ENCODE measurements at places on chromosomes 6 and 20.

- H3K4me3 ChIP-seq, result no peak overlapping the region
- H3K27me3 ChIP-seq, result no peaks in the 10 kb centered on the region
- peaks cover 48% of the 10 kb centered on the region for H3K4me1 ChIP-seq
- DNase-seq, result peak; percentile 58
- no peaks in the 10 kb centered on the region for H3K36me3 ChIP-seq
These were observed 341.6 kb downstream of the NRN1 start for GRCh38 chr6:5665173-5665572.

DNA sequence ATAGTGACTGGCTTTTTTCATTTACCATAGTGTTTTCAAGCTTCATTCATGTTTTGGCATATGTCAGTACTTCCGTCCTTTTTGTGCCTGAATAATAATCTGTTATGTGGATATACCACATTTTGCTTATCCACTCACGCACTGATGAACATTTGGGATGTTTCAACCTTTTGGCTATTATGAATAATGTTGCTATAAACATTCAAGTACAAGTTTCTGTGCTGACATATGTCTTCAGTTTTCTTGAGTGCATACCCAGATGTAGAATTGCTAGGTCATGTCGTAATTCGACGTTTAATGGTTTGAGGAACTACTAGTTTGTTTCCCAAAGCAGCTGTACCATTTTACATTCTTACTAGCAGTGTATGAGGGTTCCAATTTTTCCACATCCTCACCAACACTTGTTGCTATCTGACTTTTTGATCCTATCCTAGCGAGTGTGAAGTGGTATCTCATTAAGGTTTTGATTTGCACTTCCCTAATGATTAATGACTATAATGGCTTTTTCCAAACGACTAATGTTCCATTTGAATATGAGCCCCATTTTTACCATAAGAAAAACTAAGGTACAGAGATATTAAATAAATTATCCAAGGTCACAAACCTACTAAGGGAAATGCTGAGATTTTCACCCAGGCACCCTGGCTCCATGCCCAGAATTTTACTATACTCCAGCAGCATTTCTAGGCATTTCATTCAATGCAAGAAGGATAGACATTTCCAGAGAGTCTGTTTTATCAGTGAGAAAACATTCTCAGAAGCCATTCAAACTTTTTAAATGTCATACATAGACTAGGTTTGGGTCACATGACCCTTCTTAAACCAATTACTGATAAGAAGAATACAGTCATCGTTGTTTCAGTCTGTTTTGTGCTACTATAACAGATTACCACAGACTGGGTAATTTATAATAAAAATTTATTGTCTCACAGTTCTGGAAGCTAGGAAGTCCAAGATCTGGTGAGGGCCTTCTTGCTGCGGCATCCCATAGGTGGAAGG, 71.1 kb upstream of the RUNX2 start:
- no peak for DNase-seq
- no peaks in the 10 kb centered on the region for H3K36me3 ChIP-seq

- H3K4me3 ChIP-seq, result no peak overlapping the region
- no peaks in the 10 kb centered on the region for H3K36me3 ChIP-seq
- DNase-seq, result no peak
- peaks cover 25% of the 10 kb centered on the region for H3K4me1 ChIP-seq
- no peak overlapping the region for H3K27ac ChIP-seq
These were observed 25.2 kb upstream of the RNF24 start for GRCh38 chr20:4040283-4041179.

DNA sequence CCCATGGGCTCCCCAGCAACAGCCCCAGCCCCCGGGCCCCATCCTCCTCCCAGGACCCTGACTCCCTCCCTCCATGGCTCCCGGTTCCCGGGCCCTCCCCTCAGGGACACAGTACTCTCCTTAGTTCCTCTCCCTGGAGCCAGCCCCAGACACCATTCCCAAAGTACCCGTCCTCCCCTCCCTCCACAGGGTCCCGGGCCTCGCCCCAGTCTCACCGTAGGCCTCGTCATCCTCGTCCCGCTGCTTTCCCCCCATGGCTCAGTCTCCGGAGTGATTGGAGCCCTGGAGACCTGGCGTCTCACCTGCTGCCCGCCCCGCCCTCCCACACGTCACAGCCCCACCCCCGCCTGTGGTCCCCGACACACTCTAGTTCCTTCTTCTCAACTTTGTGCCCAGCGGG, at the start of gene SLC44A4:
Gene SLC44A4 (minus strand): TSS at position 272 of the 400 bp plus-strand sequence. CDS start 17 bp downstream, at position 255.
- H3K27ac ChIP-seq, result no peak within 1 kb of the TSS
- DNase-seq, result no peak
- no peaks in the 10 kb centered on the region for H3K27me3 ChIP-seq
- H3K4me1 ChIP-seq, result no peaks in the 10 kb centered on the region
- H3K36me3 ChIP-seq, result peaks cover 37% of the 10 kb centered on the region

GRCh38 chr6:455835-456234, 64.3 kb downstream of the IRF4 start:
- H3K27ac ChIP-seq, result no peak overlapping the region
- no peaks in the 10 kb centered on the region for H3K27me3 ChIP-seq
- no peak for DNase-seq
- H3K36me3 ChIP-seq, result no peaks in the 10 kb centered on the region

All from CD4-positive, alpha-beta T cell (primary cell).